ENCODE measurements at places on chromosomes 7 and 10.

- no peak for DNase-seq
Measured at GRCh38 chr10:68560186-68560942, at the start of gene TET1. TSS of gene TET1 (plus strand) at chr10:68560337. CDS start at chr10:68572339, 12,002 bp downstream.

DNA sequence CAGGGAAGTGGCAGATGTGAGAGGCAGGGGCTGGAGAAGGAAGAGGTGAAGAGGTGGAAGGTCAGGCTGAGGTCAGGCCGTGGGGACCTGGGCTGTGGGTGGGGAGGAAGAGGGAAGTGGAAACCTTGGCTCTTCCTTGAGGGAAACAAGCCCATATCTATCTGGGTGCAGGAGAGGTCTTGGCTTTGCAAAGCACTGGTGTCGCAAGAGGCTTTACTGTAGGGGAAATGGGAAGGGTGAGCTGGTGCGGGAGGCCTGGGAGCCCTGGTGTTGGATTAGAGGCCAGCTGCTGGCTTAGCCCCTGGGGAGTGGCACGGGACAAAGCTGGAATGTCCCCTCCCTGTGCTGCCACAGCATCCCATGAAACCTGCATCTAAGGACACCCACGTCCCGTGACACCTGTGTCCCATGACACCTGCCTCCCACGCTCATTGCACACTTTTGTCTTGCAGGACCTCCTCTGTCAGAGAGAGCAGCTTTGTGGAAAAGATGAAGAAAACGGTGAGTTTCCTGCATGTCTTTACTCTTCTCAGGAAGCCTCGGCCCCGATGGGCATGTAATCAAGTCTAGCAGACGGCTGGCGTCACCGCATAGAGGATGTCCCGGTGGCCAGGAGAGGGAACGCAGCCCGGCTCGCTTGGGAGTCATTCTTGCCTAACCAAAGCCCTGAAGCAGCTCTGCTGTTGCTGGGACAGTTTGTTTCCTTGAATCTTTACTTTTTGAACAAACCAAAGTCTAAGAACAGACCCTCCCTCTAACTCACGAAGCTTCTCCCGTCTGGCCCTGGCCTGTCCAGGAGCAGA lies 22.2 kb downstream of the TMEM120A start:
- DNase-seq = no peak

DNA sequence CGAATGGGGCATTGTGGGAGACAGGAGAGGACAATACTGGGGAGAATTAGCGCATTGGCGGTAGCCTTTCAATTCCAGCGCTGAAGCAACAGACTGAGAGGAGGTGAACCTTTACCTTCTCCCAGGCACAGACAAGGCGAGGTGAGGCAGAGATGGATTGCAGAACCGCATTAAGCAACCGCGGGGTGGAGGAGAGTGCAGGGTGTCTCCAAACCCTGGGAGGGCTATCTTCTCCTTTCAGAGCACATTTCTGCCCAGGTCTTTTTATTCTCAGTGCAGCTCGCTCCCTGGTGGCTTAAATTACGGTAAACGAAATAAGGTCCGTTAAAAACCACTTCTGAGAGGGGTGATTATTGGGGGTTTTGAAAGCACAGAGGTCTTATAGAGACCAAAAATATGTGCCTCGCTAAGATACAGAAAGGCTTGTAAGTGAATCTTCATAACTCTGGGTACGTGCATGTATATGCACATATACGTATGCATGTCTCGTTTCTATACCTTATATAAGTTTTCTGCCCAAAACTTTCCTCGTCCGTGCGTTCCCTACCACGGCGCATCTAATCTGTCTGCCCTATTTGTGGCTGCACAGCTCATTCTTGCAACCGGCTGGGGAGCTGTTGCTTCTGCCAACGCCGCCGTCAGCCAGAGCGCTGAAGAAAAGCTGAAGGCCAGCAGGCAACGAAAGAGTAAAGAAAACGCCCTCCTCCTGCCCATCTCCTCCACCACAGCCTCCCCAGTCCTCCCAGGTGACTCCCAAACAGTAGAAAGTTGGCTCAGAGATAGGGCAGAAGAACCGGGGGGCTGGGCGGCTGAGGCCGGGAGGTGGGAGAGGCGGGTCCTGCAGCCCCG lies 895 bp upstream of the ZNF804B start:
- peak; percentile 21 for DNase-seq

DNA sequence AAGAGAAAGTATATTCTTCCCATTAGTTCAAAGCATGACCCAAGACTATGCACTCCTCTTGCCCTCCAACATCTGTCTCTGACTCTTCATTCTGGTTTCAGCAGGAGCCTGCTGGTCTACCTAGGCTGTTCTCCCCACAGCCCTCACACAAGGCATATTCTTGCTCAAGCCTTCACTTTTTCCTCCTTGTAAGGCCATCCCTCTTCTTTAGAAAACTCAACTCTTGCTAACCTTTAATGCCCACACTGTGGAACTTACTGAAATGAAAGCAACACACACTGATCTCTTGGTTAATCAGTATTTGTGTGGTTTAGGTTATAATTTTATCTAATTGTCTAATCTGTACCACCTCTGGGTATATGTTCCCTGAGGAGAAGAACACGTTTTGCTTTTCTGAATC lies 75.8 kb downstream of the PRKCQ start:
- no peak for DNase-seq
